ENCODE measurements at places on chromosomes 5 and 9.

GRCh38 chr5:7209658-7210057 lies 186.3 kb upstream of the ADCY2 start:
- DNase-seq = no peak

DNA sequence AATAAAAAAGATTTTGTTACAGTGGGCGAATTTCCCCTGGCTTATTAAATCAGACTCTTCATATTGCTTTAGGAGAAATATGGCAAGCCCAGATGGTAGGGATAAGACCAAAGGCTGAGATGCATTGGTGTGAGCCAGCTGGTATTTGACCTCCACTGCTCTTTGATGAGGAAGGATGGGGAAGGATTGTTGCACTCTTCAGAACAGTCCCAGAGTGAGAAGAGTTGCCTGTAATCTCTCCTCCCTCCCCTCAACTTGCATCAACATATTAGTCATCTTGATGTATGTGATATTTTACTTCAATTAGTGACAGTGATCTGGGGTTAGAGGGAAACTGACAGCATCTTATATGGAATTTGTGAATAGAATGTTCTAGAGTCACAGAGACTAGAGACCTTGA lies 136.6 kb downstream of the ADAMTS12 start:
- DNase-seq = no peak

DNA sequence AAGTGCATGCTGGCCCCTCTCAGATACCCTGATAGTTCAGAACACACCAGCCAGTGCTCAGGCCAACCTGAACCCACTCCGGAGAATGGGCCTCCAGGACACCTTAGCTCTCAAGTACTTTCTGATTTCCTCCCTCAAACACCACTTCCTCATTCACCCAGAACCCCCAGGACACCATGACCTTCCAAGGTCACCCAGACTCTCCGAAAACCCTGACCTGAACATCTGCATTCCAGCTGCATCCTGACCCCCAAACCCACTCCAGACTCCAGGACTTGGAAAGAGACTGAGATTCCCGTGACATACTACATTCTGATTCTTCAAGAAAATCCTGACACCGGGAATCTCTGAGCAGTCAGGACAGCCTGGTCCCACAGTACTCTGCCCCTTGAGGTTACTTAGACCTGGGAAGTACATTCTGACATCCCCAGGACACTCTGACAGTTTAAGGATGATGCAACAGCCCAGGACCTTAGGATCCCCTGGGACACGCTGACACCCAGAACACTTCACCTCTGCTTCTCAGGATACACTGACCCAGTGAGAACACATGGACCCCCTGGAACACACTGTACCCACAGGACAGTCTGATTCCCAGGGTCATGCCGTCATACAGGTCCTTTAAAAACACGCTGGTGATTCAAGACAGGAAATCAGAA lies 747 bp upstream of the PROP1 start:
- DNase-seq = no peak

- DNase-seq = peak; percentile 21
Measured at GRCh38 chr5:78638423-78638822, 10.1 kb downstream of the LHFPL2 start.

- DNase-seq = peak; percentile 9
Measured at GRCh38 chr9:27047136-27047535, 41.7 kb upstream of the LRRC19 start.

GRCh38 chr9:115599898-115600297 lies 481.9 kb upstream of the TNC start:
- no peak for DNase-seq

- DNase-seq = no peak
Measured at GRCh38 chr5:172415362-172416275, 38.7 kb downstream of the SH3PXD2B start.

All from hippocampal formation (tissue), 2 donors.